Fibroblast of upper back skin (primary cell): ENCODE measurements at places on chromosomes 6 and 20.
A peak's percentile ranks its signal among the peaks of the same experiment; 100 is the strongest.

DNA sequence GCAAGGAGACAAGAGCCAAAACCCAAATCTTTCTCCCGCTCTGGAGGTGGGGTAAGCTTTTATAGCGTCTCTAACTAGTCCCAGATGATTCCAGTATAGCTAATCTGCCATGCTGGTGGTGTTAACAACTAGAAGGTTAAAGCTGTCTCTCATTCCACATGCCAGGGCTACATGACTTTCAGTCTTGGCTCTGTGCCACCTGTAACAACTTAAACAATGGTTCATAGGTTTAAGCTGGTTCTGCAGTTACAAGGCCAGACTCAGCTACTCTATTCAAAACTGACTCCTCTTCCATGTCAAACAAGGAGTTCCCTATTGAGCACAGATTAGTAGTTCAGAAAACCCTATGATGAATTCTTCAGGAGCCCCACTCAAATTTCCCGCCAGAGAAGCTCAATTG, 128.9 kb downstream of the ELOVL4 start:
- no peak for DNase-seq

- no peak for DNase-seq
Measured at GRCh38 chr6:5123296-5124143, 38.4 kb downstream of the PPP1R3G start.

DNA sequence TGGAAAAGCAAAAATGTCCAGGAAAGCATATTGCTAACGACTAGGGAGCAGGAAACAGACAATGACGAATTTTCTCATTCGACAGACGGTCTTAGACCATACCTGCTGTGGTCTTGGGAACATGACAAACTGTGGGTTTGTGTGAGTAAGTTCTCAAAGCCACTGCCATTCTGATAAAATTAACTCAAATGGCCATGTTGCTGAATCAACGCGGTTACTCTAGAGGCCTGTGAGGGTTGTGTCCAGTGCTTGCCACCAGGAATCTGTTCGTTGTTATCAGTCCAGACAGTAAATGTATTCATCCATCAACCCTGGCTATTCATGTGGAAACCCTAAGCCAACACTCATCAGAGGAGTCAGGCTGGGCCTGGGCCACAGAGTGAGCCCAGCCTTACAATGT, 124.3 kb downstream of the MYLK4 start:
- DNase-seq: peak; percentile 53

DNA sequence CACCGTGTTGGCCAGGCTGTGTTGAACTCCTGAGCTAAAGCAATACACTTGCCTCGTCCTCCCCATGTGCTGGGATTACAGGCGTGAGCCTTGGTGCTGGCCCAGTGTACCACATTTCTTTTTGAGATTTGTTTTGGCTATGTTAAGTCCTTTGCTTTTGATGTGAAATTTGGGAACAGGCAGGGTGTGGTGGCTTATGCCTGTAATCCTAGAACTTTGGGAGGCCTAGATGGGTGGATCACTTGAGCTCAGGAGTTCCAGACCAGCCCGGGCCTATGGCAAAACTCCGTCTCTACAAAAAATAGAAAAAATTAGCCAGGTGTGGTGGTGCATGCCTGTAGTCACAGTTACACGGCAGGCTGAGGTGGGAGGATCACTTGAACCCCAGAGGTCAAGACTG, 40.2 kb downstream of the GINS1 start:
- no peak for DNase-seq

DNA sequence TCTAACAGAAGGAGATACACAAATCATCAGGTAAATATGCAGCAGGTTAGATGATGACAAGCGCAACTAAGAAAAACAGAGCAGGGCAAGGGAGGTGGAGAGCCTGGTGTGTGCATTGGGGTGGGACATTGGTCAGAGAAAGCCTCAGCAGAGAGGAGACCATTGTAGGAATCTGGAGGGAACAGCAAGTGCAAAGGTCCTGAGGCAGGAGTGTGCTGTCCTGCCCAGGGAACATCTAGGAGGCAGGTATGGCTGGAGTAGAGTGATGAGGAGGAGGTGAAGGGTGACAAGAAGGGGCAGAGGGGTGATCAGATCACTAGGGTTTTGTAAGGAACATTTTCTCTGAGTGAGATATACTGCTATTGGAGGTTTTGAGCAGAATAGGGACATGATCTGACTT, 90.1 kb downstream of the NCR2 start:
- DNase-seq: no peak

DNA sequence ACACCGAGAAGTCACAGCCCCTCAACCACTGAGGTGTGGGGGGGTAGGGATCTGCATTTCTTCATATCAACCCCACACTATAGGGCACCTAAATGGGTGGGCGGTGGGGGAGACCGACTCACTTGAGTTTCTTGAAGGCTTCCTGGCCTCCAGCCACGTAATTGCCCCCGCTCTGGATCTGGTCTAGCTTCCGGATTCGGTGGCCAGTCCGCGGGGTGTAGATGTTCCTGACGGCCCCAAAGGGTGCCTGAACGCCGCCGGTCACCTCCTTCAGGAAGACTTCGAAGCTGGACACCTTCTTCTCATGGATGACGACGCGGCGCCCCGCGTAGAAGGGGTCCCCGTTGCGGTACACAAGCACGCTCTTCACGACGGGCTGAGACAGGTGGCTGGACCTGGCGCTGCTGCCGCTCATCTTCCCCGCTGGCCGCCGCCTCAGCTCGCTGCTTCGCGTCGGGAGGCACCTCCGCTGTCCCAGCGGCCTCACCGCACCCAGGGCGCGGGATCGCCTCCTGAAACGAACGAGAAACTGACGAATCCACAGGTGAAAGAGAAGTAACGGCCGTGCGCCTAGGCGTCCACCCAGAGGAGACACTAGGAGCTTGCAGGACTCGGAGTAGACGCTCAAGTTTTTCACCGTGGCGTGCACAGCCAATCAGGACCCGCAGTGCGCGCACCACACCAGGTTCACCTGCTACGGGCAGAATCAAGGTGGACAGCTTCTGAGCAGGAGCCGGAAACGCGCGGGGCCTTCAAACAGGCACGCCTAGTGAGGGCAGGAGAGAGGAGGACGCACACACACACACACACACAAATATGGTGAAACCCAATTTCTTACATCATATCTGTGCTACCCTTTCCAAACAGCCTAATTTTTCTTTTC, at the start of gene DCDC2:
Gene DCDC2 (minus strand): TSS at position 724 of the 883 bp plus-strand sequence. CDS start 309 bp downstream, at position 415.
- DNase-seq: no peak

GRCh38 chr6:155530219-155530834, 74.7 kb upstream of the NOX3 start:
- peak; percentile 57 for DNase-seq

GRCh38 chr6:88120635-88121034, 45.5 kb downstream of the CNR1 start:
- no peak for DNase-seq

DNA sequence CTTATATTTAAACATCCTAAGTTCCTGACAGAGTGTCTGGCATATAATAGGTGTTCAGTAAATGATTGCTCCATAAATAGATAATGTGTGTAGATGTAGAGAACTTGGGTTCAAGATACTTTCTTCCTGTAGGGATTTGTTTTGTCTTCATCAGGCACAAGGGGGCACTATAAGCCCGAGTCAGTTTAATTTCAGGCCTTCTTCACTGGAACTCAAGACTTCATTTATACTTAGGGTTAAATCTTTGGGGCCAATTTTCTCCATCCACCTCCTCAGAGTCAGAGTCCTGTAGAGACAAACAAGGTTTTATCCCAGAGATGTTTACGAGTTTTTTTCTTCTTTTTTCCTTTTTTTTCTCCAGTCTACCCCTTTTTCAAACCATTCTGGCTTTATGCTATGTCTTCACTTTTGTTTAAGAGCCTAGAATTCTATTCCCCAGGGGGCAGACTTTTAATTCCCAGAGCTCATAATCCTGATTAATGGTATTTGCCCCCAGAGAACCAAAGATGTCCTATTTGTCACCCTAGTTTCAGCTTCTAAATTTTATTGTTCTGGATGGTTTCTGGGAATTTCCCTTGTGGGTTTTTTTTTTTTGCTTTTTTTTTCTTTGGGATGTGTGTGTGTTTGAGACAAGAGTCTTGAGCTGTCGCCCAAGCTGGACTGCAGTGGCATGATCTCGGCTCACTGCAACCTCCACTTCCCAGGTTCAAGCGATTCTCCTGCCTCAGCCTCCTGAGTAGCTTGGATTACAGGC, 88.4 kb downstream of the HFE start:
- DNase-seq: peak; percentile 65

DNA sequence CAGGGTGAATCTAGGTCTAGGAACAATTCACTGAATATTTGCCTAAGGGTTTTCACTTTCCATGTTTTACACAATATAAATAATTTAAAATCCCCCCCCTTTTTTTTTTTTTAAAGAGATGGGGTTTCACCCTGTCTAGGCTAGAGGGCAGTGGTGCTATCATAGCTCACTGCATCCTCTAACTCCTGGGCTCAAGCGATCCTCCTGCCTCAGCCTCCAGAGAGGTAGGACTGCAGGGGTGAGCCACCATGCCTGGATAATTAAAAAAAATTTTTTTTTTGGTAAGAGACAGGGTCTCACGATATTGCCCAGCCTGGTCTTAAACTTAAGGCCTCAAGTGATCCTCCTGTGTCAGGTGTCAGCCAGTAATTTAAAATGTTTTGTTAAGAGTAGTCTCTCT, 17.8 kb downstream of the QKI start:
- no peak for DNase-seq

DNA sequence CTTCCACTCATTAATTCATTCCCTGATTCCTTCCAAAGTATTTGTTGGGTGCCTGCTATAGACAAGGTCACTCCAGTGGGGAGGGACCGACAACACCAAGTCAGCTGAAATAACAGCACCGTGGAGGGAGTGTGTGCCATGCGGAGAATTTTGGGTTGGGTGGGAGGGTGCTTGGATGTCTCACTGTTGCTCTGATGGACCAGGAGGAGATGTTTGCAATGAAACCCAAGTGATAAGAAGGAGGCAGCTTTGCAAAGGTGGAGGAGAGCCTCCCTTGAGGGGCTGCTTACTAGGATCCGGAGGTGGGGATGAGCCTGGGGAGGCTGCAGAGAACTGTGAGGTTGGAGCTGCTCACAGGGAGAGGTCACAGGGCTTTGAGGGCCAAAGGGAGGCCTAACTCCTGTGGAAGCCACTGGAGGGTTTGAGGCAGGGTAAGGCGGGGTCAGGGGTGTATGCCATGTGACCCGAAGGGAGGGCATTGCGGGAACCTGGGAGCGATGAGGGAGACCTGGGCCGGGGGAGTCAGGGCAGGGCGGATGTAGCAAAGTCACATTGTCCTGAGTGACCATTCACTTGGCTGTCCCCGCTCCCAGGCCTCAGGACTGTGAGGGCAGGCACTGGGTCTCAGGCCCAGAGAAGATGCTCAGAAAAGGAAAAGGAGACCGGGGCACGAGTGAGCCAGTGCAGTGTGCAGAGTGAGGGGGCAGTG, 124.5 kb downstream of the PHACTR3 start:
- DNase-seq: no peak

DNA sequence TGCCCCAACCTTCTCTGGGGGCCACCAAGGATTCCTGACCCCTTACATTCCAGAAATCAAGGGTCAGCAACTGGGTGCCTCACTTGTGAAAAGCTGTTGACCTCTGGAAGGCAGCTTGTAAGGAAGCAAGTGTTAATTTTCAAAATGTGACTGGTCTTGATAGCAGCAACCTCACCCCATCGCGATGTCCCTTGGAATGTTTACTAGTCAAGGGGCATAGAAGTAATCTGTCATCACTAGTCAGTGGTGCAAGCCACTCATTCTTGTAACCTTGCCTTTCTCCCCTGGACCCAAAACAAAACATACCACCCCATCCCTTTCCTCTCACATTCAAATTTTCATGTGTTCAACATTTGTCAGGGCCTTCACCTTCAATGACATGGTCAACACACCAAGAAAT, 30.5 kb downstream of the TBX18 start:
- no peak for DNase-seq

- peak; percentile 68 for DNase-seq
Measured at GRCh38 chr6:44487586-44487985, 100.1 kb downstream of the CDC5L start.

- DNase-seq: peak; percentile 58
Measured at GRCh38 chr20:48180024-48180423, 394.7 kb upstream of the SULF2 start.

DNA sequence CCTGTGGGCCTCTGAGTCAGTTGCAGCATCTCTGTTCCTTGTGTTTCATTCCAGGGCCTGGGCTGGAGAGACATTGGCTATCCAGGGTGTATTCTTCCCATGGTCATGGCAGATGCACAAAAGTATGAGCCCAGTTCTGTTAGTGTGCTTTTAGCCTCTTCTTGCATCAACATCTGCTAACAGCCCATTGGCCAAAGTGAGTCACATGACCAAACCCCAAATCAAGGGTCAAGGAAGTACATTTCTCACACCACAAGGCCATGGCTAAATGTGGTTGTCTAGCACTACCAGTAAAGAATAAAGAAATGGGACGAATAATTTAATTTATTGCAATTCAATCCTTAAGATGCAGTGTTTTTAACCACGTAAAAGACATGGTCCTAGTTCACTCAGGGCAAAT, 43.9 kb downstream of the NRN1 start:
- DNase-seq: no peak

DNA sequence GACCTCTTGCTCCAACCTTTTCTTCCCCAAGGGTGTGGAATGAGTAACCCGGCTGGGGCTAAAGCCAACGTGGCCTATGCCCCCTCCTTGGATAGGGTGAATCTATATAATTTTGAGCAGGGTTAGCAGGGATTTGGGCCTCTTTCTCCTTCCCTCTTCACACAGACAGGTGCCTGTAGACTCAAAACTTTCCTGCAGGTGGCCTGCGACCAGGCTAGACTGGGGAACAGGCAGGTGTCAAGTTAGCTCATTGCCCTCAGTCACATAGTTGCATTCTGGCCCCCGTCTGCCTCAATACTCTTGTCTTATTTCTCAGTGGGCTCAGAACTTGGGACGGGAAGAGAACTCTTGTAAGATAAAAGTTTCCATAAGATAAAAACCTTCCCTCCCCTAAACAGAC, 243.0 kb downstream of the ATXN1 start:
- DNase-seq: no peak

DNA sequence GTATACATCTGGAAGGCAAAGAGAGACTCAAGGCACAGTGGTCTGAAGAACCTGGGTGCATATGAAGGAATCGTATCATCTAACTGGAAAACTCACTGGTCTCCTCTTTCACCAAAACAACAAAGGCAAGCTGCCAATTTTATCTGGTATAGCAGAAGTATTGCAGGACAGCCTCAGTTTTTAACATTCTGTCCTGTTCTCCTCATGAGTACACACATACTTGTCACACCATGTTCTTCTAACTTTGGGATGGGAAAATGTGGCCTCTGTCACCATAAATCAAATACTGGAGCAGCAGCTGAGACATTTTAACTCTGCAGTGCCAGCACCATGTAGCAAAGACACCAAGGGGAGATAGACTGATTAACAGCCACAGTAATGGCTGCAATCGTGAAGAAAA, 199.1 kb upstream of the CNR1 start:
- no peak for DNase-seq

DNA sequence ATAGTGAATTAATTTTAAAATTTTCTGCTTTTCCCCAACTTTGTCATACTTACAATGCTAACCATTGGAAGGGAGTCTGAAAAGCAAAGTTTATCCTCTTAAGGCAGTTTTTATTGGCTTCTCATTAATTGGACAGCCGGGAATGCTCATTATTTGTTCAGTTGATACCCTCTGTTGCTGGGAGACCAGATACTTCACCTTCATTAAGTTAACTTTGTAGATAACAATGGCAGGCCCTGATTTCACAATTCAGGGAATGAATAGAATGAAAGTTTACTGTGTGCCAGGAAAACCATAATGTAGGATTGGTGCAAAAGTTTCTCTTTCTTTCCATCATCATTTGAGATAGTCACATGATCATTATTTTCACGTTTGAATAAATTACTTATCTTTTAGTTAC, 49.0 kb downstream of the COL19A1 start:
- no peak for DNase-seq

- peak; percentile 56 for DNase-seq
Measured at GRCh38 chr6:71393981-71394432, 105.4 kb downstream of the OGFRL1 start.
